ENCODE measurements at places on chromosomes 3 and 15.

GRCh38 chr3:79809106-79809505 lies 41.3 kb upstream of the ROBO1 start:
- DNase-seq = no peak

- no peak for DNase-seq
Measured at GRCh38 chr3:178551916-178552321, 15.7 kb downstream of the KCNMB2 start.

DNA sequence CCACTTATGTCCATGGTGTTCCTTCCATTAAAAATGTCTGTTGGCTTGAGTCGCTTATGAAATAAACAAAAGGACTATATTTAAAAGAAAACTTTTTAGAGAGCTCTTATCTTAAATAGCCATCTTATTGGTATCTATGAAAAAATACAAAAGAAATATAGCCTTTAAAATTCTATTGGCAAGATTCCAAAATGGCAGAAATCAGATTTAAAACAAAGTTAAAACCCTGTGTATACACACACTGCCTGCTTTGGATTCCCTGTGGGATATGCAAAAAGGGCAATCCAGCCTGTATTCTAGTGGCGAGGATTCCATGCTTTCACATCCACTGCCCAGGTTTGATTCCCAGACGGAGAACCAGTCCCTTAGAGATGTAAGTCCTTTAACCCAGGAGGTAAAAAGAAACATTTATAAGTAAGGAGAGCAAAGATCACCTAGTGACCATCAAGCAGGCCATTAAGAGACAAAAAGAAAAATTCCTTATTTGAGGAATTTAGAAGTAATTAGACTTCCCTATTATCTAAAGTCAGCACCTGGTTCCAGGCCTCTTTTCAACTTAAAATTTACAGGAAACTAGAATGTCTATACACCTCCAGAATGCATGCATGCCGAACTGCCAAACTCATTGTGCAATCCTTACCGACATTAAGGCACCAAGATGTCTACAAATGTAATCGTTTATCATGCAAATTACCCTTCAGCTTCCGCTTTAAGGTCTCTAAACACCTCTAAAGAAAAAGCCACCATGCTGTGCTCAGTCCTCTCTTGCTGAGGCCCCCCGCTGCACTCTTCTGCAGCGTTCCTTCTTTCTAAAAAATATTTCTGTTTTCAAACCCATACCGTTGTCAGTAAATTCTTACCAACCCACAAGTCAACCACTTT lies 69.6 kb upstream of the STRIT1 start:
- DNase-seq = no peak

- DNase-seq = no peak
Measured at GRCh38 chr3:132643366-132643765, 16.2 kb downstream of the ACAD11 start.

DNA sequence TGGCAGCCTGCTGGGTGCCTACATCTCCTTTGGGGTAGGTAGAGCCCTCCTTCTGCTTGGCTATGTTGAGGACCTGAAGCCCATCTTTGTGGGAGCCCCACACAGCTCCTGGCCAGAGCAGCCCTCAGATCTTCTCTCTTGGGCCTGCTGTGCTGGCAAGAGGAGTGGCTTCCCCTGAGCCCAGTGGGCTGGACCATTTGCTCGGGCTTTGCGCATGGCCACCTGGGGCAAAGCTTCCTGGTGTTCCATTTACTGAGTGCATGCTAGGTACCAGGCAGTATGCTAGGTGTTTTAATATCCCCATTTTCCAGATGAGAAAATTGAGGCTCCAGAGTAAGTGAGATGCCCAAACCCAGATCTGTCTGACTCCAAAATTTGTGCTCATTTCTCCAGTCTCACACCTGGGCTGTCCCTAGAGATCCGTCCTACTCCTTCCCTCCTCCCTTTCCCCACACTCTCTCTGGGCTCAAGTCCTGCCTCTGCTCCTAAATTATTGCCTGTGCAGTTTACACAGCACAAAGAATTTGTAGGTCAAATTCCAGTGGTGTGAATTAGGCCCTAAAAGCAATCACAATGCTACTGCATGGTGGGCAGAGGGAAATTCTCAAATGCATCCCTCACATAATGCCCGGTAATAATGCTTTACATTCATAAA lies 39.7 kb downstream of the SLC28A1 start:
- DNase-seq = no peak

DNA sequence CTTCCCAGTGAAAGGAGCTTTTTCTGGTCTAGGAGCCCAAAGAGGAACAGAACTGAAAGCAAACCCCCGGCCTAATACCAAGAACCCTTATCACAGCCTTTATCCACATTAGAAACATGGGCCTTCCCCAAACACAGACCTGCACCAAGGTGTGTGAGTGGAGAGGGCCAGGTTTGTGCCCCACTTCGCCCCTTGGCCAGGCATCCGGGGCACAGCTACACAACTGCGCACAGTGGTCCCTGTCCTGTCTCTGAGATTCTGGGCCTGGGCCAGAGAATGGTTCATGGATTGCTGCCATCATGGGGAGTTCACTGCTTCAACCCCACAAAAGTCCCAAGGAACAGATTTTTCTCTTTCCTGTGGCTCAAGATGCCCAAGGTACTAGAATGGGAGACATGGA lies 125.5 kb upstream of the ABHD17C start:
- DNase-seq = no peak

GRCh38 chr3:39808467-39809180 lies 785 bp upstream of the MYRIP start:
- peak; percentile 8 for DNase-seq

DNA sequence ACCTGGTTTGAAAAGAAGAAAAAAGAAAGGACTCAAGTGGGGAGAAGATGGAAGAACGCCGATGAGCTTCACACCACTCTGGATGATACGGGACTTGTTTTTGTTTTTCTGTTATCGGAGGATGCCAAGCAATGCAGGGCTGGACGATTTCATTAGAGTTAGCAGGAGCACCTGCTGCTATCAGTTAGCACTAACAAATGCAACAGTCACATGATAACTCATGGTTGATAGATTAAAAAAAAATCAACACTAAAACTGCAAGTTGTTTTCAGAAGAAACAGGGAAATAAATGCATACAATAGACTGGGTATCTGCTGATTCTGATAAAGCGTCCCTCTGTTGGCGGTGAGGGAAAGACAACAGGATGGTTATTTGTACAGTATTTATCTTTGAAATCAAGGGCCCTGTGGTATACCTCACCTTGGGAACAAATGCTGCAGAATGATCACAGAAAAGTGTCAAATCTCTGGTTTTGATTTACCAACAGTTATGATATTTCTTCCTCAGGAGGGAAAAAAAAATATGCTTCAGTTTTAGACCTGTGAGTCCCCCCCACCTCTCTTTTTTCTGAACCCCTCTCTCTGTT lies 575.1 kb downstream of the FOXP1 start:
- no peak for DNase-seq

DNA sequence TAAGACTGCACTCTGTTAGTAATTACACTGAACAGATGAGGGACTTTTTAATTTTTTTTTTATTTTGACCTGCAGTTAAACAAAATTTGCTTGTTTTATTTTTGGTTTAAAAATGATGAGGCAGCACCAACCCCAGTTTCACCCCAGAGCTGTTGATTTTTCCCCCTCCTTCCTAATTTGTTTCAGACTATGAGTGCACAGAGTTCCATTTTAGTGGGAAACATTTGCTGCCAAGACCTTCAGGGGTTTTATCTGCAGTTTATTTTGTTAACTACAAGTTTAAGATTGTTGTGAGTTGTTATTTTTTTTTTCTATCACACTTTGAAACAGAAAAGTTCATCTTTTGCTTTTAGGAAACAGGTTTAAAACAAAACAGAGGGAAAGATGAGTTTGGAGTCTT lies 455.9 kb upstream of the NR2F2 start:
- no peak for DNase-seq

DNA sequence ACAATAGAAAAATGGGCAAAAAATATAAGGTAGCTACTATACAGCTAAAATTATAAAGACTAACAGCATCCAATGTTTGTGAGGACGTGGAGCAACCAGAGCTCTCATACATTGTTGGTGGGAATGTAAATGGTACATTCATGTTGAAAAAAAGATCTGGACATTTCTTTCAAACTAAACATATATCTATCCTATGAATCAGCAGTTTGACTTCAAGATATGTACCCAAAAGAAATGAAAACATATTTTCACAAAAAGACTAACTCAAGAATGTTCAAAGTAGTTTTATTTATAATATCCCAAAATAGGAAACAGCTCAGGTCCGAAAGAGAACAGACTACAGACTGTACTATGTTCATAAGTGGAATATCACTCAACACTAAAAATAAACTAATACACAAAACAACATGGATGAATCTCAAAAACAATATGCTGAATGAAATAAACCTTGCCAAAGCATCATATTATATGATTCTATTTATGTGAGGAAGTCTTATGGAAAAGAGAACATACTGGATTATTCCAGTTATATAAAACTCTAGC lies 8.8 kb upstream of the TTBK2 start:
- no peak for DNase-seq

DNA sequence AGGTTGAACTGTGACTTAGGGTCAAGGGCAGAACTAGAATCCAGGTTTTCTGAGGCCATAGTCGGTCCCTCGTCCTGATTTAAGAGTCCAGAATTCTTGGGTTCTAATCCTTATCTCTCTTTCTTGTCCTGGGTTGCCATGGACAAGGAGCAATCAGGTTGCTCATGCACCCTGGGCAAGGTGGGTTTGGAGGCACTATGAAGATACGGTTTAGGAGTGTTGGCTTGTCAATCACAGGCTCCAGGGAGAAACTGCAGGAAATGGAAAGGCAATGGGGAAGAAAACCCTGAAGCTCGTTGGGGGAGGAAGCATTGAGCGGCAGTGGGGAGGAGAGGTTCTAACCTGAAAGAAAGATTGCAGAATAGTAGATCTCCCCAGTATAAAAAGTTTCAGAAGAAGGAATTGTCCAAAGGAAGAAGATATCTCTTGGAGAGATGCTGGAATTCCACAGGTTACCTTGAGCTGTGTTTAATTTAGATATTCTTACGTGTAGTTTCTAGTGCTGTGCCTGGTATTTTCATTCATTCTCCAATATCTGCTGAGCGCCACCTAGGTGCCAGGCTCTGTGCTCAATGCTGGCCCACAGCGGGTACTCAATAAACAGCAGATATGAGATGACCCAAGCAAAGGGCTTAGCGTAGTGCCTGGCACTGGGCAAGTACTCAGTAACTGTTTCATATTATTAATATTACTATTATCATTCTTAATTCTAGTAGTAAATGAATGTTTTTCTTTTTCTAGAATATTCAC lies 2.0 kb downstream of the ACAN start:
- DNase-seq = no peak

DNA sequence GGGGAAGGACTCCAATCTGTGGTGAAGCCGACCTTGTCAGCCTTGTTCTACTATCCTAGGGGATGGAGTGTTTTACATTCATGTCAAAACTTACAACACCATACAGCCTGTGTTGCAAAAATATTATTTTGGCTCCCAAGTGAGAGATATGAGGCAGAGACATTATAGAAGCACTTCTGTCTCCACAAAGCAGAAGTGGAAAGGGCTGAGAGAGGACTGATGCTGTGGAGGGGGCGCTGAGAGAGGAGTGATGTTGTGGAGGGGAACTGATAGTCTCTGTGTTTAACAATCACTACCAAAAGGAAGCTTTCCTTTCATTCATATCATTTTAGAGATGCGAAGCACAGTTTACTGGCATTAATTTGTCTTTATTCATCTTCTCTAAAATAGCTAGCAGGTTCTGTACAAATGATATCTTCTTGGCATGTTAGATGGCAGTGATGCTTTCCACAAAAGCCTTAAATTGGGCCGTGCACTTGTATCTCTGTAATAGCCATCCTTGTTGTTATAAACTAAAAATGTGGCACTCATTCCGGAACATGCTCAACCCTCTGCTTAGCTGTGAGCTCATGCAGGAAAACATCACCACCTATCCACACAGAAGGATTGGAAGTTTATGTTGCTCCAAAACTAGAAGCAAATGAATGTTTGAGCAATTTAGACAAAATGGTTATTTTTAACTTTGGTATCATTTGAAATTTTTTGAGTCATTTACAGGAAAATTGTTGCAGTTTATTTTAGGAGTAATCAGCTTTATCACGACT lies 134.6 kb upstream of the TP63 start:
- no peak for DNase-seq

DNA sequence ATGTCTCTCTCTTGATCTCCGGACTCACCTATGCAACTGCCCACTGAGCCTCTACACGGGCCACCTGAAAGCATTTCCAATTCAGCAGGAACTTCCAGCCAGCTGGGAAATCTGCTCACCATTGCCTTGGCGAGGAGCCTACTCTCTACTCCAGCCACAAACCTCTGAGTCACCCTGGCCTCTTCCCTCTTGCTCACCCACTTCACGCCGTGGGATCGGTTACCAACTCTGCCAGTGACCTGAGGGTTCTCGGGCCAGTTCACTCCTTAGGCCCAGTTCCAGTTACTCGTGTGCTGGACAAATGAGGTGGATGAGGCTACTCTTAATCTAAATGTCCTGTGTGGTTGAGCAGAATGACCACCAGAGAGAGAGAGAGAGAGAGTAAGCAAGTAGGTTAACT lies 70.1 kb downstream of the CEMIP start:
- DNase-seq = no peak

GRCh38 chr3:123783811-123784210 lies 100.3 kb downstream of the MYLK start:
- no peak for DNase-seq

GRCh38 chr3:152842413-152842812 lies 7.5 kb downstream of the P2RY1 start:
- DNase-seq = no peak

DNA sequence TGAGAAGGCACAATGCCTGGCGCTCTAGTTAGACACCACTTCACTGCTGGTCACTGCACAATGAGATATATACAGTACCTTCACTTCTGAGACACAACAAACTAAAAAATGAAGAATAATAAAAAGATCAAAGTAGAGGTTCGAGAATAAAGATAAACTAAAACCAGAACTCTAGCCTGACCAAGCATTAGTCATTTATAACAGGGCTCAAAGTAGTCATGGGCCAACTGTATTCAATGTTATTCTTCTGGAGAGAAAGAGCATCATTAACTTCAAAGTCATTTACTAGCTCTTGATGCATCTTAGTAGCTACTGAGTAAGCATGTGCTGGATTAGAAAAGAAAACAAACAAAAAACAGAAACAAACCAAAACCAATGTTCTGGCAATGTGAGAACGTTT lies 145.2 kb downstream of the SSR3 start:
- no peak for DNase-seq

- DNase-seq = no peak
Measured at GRCh38 chr3:37988931-37989525, 1.6 kb upstream of the VILL start.

DNA sequence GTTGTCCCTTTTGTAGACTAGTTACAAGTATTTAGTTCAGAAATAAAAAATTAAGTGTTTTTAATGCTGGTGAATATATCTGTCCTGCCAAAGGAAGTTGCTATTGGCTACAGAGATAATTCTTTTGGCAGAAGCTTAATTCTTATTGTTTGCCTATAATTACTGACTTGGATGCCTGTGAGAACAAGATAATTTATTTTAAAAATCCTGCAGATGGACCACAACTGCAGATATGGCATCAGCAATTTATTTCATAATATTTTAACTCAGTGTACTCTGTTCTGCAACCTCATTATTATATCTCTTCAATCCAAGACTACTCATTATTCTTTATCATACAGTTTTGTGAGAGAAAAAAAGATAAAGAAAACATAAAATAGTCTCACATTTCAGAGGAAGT lies 789.8 kb downstream of the NAALADL2 start:
- no peak for DNase-seq

GRCh38 chr3:38454884-38455638 lies 1.4 kb downstream of the ACVR2B start:
- no peak for DNase-seq
